NCI-H1105 (cell line): ENCODE measurements at places on chromosomes 13 and 19.

- DNase-seq = no peak
Observed at GRCh38 chr19:35539314-35539713, 6.1 kb downstream of the GAPDHS start.

- no peak for DNase-seq
Observed at GRCh38 chr13:111315347-111315995, 5.0 kb upstream of the TEX29 start.

GRCh38 chr13:46621792-46622629 lies 69.0 kb downstream of the LRCH1 start:
- DNase-seq = no peak

- no peak for DNase-seq
Observed at GRCh38 chr13:27086599-27087265, 84.9 kb downstream of the USP12 start.

DNA sequence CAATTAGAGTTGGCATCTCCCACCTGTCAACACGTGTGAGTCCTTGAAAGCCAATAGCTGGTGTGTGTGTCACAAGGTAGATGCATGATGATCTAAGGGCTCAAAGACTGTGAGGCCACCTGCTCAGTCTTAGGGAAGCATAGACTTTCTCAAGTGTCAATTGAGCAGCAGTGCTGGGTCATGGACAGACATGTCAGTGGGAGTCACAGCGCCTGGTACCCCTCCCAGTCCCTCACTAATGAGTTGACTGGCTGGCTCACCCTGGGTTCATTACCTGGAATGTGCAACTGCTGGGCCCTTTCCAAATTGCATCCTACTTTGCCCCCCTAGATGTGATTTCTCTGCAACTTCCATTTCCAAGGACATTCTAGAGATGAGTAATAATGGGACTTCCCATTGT lies 9.1 kb upstream of the PSG6 start:
- no peak for DNase-seq
